ENCODE measurements at places on chromosomes 2 and 18.

- H3K27me3 ChIP-seq: no peaks in the 10 kb centered on the region
- H3K36me3 ChIP-seq: no peaks in the 10 kb centered on the region
- H3K4me1 ChIP-seq: no peaks in the 10 kb centered on the region
These were observed 682.7 kb upstream of the FANCL start for GRCh38 chr2:58923869-58924268.

DNA sequence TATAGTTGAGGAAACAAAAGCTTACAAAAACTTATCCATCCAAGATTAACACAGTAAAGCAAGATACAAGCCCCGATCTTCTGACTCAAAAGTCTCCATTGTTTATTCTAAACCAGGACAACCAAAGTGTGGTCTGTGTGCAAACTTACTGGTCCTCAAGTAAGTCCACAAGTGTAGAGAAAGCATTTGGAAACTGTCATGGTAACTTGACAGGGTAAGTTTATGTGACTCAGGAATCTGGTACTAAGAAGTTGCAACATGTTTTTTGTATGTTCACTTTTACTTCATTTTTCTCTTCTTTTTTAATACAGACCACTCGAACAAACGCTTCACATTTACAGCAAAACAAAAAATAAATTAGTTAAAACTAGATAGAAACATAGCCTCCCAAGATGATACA is 9.4 kb downstream of the MBD2 start:
- no peaks in the 10 kb centered on the region for H3K27me3 ChIP-seq
- no peak overlapping the region for H3K4me3 ChIP-seq
- H3K27ac ChIP-seq: no peak overlapping the region
- H3K4me1 ChIP-seq: peaks cover 58% of the 10 kb centered on the region
- DNase-seq: no peak

DNA sequence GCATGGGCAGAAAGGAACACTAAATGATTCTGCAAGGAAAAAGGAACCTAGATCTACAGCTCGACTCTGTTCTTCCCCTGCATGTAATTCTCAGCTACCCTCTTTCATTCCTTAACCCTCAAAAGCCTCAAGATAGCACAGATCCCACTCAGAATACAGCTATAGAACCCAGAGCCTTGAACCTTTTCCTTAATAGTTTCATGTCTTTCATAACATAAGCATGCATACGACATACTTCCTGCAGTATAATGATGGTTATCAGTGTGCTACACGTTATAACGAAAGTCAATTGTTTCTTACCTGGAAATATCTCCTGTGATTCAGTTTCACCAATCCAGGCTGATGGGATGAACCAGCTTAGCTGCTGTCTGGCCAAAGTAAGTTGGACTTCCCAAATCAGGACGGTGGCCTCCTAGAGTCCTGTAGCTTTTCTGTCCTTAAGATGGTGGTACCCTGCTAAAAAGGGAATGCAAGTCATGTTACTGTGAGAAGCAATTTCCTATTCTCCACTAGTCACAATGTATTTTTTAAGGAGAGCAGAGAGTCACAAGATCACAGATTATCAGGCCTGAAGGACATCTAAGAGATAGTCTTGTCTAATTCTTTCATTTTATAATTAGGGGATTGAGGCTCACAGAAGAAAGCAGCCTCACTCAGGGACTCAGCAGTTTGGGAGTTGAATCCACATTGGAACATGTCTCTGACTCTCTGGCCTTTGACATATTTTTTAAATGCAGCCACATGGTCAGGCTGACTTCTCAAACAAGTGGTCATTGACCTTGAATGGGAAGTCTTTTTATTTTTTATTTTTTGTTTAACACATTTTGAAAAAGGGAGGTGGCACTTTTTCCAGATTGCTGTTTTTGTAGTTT is 41.8 kb downstream of the CYRIA start:
- no peak for DNase-seq
- no peaks in the 10 kb centered on the region for H3K36me3 ChIP-seq
- H3K4me3 ChIP-seq: no peak overlapping the region
- peaks cover 12% of the 10 kb centered on the region for H3K4me1 ChIP-seq
- H3K27ac ChIP-seq: no peak overlapping the region

GRCh38 chr2:23545811-23546210 is 160.8 kb downstream of the KLHL29 start:
- DNase-seq: no peak
- H3K36me3 ChIP-seq: no peaks in the 10 kb centered on the region
- no peaks in the 10 kb centered on the region for H3K27me3 ChIP-seq
- H3K4me3 ChIP-seq: no peak overlapping the region
- H3K4me1 ChIP-seq: peaks cover 7% of the 10 kb centered on the region
- no peak overlapping the region for H3K27ac ChIP-seq

DNA sequence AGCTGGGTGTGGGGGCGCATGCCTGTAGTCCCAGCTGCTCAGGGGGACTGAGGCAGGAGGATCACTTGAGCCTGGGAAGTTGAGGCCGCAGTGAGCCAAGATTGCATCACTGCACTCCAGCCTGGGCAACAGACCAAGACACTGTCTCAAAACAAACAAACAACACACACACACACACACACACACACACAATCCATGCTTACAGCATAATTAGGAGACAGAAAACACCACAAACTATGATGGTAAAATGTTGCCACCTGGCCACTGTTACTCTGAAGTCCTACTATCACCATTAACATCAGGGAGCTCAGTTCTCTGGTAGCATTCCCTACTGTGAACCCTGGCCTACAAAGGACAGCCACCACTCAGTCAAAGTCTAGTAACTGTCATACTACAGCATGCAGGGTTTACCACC is 18.3 kb downstream of the DNPEP start:
- H3K4me3 ChIP-seq: no peak overlapping the region
- no peak for DNase-seq
- H3K27me3 ChIP-seq: no peaks in the 10 kb centered on the region
- no peaks in the 10 kb centered on the region for H3K4me1 ChIP-seq

Data from activated CD8-positive, alpha-beta T cell treated with anti-CD3 and anti-CD28 coated beads for 36 hours (primary cell).